Breast epithelium (tissue), 4 donors: ENCODE measurements at places on chromosomes 4 and X. TPM values are rescaled to one million over a fixed set of nuclear protein-coding genes. Genes with fewer than 3 reads are reported as not detected.

Gene NPNT
- 1.4 TPM for total RNA-seq

DNA sequence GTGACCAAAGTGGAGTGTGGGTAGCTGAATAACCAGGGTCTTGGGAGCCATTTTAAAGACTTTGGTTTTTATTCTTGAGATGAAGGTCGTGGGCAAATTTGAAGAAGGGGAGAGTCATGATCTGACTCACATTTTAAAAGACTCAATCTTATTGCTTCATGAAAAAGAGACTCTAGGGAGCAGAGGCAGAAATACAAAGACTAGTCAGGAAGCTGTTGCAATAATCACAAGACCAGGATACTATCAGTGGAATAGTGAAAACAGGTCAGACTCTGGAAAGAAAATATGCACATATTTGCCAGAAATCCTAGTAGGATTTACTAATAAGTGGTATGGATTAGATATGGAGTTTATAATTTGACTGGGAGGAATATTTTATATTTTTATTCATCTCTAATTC lies 448.4 kb downstream of the RAPGEF2 start:
- DNase-seq: no peak

DNA sequence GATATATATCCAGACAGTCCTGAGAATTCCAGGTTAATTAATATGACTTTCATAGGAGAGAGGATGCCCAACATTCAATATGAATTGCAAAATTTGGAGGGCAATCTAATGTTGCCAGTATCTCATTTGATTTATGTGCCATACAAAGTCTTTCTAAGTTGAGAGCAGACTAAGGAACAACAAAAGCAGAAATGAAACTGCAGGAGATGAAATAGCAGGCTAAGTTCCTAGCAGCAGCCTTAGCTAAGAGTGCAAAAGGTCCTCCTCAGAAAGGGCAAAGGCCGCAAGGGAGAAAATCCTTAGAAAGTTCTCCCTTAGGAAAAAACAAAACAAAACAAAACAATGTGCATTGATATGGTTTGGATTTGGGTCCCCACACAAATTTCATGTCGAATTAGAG lies 602.9 kb upstream of the HTR2C start:
- DNase-seq: no peak

GRCh38 chr4:23311983-23312382 lies 577.9 kb downstream of the PPARGC1A start:
- no peak for DNase-seq

Gene NUP62CL
- total RNA-seq: 1.3 TPM
